GM10248 (cell line): ENCODE measurements at places on chromosomes 16 and 17.

DNA sequence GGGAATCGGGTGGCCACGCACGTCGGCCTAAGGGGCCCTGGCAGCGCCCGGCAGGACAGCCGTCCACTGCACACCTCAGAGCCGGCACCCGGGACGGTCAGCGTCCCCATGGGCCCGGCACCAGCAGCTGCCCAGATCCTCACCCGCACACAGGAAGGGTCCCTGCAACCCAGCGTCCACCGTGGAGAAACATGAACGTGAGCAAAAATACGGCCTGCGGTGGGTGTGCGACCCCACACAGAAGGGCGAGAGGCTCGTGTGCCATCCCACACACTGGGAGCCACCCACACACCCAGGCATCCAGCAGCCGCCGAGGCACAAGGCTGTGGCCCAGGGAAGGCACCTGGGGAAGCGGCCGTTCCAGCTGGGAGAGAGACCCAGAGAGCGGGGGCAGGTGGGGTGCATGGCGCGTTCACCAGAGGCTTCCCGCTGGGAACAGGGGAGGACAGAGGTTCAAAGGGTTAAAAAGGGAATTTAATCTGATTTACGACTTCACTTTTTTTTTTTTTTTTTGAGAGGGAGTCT, 6.4 kb downstream of the PIEZO1 start:
- no peak for DNase-seq

- DNase-seq, result no peak
Measured at GRCh38 chr17:29918922-29919856, 10.8 kb downstream of the SSH2 start.

GRCh38 chr16:13587181-13587580, 332.8 kb upstream of the ERCC4 start:
- no peak for DNase-seq

GRCh38 chr17:47872019-47872650, 21.2 kb upstream of the SP6 start:
- DNase-seq, result no peak

- DNase-seq, result no peak
Measured at GRCh38 chr16:14011001-14011400, 60.1 kb upstream of the MRTFB start.

DNA sequence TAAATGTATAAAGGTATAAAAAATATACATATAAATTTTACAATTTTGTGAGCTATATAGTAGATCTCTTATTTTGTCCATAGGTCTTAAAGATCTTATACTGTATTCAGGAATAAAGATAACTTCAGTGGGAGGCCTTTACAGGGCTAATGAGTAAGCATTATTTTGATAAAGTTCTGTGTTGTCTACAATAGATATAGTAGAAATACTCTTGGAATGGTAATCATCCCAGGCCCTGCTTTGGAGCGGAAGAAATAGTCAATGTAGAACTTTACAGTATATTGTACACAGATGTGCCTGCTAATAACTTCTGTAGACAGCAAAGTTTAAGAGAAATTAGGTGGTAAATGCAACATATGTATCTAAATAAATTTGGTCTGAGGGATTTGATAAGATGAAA, 42.6 kb downstream of the TENT4B start:
- DNase-seq, result no peak

GRCh38 chr17:68734931-68735330, 133.8 kb upstream of the FAM20A start:
- no peak for DNase-seq

GRCh38 chr16:1900452-1900774, 17.8 kb downstream of the HS3ST6 start:
- DNase-seq, result no peak

DNA sequence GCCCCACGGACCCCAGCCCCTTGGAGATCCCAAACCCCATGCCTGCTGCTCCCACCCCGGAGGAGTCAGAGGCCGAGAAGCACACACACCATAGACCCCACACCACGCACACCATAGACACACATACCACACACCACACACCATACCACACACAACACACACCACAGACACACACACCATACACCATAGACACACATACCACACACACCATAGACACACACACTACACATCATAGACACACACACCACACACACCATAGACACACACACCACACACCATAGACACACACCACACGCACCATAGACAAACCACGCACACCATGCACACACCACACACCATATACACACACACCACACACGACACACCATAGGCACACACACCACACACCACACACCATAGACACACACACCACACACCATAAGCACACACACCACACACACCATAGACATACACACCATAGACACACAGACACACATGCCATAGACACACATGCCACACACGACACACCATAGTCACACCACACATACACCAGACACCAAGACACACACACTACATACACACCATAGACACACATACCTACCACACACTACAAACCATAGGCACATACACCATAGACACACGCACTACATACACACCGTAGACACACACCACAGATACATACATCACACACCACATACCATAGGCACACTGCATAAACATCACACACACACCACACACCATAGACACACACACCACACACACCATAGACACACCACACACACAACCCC, 11.3 kb downstream of the TBC1D16 start:
- DNase-seq, result no peak

GRCh38 chr17:67359960-67360791, 6.2 kb downstream of the PSMD12 start:
- DNase-seq, result no peak

DNA sequence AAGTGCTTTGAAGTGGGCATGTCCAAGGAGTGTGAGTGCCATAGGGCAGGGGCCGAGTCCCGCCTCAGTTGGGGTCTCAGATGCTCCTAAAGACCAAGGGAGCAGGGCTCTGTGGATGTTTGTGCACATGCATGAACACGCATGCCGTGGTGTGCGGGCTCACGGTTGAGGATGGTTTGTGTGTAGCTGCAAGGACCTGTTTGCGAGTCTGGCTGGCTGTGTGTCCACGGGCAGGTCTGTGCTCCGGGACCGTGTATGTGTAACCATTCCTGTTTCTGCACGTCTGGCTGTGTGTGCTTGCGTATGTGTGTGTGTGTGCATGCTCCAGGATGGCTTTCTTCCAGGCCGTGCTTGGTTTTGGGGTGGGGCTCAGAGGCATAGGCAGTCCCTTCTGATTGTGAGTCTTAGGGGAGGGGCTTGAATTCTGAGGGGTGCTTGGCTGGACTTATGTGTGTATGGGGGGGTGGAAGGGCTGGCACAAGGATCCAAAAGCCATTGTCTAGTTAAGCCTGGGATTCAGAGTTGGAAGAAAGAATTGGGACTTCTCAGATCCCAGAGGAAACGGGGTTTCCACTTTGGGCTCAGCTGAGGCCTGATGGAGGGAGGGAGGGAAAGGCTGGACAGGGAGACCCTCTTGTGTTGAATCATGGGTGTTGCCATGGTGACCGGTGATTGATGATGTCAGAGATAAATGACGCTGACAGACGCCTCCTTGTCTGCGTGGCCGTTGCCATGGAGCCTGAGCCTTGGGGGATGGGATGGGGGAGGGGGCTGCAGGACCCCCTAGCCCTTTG, 14.4 kb downstream of the GJD3 start:
- no peak for DNase-seq

GRCh38 chr17:12959441-12959840, 58.4 kb downstream of the ELAC2 start:
- DNase-seq, result no peak

DNA sequence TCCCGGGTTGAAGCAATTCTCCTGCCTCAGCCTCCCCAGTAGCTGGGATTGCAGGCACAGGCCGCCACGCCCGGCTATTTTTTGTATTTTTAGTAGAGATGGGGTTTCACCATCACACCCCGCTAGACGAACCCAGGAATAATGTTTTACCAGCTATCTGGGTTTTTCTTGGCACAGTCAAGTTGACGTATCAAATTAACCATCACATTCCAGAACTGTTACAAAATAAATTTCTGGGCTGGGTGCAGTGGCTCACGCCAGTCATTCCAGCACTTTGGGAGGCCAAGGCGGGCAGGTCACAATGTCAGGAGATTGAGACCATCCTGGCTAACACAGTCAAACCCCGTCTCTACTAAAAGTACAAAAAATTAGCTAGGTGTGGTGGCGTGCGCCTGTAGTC, 501.2 kb downstream of the SHISA9 start:
- no peak for DNase-seq

DNA sequence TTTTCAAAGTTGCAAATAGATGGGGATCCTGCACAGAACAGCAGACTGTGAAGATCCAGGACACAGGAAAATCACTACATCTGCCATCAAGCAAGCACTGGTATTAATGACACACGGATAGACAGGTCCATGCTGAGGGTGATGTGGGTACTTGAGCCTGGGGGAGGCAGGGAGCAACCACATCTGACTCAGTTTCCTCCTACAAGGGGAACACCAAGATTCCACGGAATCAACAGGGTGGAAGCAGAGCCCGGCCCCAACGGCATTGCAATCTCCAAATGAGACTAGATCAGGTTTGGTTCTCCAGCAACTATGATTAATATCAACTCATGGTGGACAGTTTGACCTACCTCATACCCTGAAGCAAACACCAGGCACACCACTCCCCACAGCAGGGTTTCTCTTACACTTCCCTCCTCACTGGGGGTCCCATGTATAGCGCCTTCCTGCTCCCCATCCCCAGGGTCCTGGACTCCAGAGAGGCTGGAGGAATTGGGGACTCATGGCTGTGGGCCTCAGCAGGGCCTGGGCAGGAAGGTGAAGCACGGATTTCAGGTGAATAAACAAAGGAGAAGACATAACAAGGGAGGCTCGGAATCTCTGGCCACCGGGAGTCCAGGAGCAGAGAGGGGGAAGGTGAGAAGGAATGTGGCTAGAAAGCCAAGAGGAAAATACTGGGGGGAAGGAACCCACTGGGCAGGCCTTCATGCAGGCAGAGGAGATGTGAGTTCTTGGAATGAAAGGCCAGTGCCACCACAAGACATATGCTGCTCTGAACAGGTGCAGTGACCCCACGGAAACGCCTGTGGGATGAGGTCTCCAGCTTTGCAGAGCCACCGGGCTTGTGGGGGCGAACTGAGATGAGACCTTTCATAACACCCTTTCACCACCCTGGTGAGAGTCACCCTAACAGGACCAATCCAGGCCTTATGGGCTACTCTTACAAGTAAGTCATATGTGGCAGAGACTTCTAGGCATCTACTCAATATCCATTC, 29.5 kb upstream of the PIK3R6 start:
- no peak for DNase-seq

- DNase-seq, result no peak
Measured at GRCh38 chr17:34798581-34798980, 162.7 kb downstream of the CCT6B start.

GRCh38 chr16:48326915-48327314, 58.3 kb downstream of the SIAH1 start:
- no peak for DNase-seq
